Muscle of arm (tissue), 14 donors: ENCODE measurements at places on chromosomes 5 and 9.

DNA sequence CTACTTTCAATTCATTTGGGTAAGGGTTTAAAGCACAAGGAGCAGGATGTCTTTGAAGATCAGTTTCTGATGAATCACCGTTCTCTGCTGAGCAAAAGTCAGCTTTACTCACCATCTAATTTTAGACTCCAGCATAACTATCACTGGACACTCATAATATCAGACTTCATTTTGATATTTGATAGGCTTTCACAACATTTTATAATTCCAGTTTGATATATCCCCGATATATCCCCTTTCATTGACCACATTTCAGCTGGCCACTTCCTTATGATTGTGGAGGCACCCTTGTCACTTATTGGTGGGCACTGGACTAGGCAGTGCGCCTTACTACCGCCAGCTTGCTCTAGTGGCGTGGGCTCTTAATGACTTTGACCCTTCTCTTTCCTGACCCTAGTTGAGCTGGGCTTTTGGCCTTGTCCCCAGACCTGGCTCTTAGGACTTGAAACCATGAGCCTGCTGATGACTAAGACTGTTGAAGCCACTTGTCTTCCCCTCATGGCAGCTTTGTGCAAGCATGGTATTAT, 46.8 kb downstream of the CYSTM1 start:
- DNase-seq: no peak

DNA sequence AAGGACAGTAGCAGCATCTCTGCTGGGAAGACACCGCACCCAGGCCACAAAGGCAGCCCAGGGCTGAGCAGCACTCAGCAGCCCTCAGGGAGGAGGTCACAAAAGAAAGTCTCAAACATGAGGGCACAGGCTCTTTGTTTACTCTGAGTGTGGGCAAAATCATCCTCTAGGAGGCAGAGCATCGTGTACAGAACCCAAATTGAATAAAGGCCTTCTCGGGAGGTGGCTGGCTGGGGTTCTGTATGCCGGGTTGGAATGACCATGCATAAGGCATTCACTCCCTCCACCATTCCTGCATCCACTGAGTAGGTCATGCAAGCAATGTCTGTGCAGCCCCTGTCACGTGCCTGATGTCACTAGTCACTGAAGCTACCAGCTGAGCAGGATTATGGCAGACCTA, 412.8 kb downstream of the SPOCK1 start:
- DNase-seq: no peak

DNA sequence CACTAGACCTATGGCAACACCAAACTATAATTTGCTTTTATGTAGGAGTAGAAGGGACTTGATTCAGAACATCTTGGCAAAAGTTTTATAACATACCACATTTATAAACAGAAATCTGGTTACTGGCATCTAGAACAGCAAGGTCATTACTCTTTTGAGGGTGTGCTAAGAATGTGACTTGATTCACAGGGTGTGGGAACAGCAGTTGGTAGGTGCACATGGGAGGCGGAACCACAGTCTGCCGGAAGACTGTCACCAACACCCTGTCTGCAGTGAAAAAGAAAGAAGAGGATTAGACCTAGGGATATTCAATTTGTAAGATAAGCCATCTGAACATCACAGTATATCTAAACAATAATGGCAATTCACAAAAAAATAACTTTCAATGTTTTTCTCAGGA, 23.0 kb downstream of the ELP1 start:
- no peak for DNase-seq

DNA sequence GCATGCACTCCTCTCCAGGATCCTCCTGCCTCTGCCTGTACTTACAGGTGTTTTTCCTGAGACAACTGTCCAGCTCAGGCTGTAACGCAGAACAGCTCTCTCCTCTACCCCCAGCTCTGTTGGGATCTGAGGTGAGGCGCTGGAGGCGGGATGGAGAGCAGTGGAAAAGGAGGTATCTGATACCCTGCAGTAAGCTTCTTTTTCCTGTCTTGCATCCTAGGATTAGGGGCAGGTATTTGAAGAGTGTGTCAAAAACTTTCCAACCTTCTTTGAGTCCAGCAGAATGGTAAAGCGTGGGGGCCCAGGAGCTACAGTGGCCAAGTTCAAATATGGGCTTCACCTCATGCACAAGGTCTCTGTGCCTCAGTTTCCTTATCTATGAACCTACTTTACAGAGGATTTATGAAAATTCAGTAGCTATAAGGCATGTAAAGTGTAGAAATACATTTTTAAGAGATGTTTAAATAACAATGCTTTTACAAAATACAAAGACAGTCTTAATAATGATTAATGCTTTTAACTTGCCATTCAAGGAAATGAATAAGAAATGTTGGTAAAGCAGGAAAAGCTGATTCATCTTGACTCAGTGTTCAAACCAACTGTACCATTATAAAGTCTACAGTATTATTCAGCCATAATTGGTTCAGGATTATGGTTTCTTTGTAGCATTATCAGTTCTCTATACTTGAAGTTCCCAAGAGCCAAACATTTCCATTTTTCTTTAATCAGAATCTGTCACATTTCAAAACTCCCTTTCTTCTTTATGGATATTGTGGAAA, 26.1 kb downstream of the MAP1B start:
- DNase-seq: no peak

- no peak for DNase-seq
Measured at GRCh38 chr9:68933434-68934328, 80.2 kb downstream of the PRKACG start.

- DNase-seq: no peak
Measured at GRCh38 chr9:112809351-112809848, 58.8 kb downstream of the SNX30 start.

DNA sequence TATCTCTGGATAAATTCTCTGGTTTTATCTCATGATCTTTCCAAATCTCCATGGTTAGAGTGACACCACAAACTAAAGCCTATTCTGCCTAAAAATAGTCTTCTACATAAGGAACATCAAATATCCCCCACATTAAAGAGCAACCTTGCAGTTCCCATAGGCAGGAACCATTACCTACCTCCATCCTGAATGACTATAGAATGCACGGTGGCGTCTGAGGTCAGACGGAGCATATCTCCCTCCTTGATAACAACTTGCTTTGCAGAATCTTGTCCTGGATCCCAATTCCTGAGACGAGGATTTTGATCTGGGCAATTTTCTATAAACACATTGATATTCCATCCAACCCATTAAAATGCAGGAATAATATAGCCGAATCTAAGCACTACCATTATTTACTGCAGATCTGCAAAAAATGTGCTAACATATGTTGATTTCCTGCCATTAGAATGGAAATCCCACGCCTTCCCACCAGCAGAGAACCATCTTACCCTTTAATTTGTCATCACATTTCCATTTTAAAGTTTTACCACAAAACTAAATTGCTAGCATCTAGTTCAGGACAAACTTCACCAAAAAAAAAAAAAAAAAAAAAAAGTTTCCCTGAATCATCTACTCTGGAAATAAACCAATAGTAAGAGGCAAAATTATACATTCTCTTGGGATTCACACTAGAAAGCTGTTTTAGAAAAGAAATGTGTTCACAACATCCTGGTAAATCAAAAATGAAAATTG, 22.1 kb downstream of the CEMIP2 start:
- DNase-seq: no peak

DNA sequence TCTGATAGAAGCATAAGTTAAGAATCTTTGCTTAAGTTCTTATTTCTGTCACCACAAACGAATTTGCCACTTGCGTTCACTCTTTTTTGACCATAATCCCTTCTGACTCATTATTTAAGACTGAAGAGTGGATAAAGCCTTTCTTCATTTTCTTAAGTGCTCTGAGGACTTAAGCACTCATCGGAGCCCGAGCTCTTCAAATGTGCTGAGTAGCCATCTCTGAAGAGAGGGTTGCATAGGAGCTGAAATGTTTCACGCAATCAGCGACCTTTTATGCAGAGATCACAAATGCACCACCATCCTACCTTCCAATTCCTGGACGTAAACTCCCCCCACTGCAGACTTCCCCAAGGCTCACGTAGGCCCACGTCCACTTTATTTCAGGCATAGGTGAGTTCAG, 699.2 kb downstream of the IRX1 start:
- DNase-seq: no peak

GRCh38 chr5:98231089-98231488, 542.4 kb upstream of the RGMB start:
- DNase-seq: no peak

DNA sequence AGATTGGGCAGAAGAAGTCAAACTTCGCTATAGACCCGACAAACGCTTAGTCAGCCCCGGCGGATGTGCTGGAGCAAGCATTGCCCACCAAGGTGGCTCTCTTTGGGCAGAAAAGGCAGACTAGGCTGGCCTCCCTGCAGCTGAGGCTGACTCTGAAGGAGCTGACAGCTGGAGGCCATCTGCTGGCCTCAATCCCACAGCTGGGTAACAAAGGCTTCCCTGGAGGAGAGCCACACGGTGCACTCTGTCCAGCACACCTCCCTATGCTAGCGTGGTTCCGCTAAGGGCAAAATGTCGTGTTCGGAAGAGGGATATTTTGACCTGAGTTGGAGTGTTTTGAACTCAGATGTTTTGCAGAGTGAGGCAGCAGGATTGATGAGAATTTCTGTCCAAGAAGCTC, 103.5 kb upstream of the PTCH1 start:
- no peak for DNase-seq

DNA sequence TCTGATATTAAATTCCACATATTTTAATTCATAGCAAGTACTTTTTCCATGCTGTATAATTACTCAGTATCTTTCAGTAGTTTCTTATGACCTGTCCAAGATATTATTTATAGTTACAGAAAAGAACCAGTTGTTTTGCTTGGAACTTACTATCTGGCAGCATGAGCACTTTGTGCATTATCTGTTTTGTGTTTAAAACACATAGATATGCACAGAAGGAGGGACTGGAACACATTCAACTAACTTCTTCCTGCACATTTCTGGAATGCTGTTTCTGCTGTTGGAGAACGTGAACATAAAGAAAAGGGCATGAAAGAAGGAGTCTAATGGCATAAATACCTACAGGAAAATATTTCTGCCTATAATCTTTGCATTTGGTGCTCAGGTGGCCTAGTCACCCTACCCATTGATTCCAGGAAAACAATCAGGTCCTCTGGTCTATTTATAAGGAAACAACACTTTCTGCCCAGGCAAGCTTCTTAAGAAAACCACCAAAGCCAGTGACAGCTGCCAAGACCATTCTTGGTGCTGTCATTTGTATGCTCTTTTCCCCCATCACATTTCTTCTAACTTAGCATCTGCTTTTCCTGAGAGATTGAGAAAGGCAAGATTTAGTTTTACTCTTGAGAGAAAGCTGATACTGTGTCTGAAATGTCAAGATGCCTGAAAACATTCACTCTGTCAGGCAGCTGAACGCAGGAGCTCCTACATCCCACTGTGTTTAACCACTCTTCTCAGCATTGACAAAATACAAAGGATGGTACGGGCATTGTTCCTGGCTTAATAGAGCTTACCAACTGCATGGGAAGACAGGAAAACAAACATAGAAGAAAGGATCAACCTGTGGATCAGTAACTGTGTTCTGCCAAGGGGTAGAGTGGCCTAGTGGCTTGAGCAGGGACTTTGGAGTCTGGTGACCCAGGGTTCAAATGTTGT, 40.3 kb downstream of the RAB3C start:
- no peak for DNase-seq

DNA sequence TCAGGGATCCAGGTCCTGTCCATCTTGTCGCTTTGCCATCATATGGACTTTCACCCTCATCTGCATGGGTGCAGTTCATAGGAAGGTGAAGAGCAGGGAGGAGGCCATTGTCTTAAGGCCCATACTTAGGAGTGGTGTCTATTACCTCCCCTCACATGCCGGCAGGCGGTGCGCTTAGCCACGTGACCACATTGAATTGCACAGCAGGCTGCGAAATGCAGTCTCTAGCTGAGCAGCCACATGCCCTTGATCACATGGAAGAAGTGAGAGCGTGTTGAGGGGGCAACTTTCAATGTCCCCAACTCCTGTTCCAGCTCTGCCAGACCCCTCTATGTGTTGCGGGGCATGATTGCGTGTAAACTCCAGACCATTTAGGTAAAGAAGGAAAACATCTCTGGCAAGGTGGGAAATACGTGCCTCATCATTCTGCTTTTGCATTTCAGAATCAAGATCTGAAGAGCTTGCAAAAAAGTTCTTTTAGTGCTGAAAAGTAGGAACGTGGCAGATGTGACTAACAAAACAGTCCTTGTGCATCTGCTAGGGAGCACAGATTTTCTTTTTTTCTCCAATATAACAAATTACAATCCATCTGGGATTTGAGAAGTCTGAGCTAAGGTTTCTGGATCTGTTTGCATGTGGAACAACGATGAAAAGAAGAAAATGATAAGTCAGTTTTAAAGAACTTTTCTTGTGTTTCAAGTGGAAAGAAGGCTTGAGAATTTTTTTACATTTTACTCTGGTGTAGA, 34.4 kb downstream of the ROPN1L start:
- no peak for DNase-seq

DNA sequence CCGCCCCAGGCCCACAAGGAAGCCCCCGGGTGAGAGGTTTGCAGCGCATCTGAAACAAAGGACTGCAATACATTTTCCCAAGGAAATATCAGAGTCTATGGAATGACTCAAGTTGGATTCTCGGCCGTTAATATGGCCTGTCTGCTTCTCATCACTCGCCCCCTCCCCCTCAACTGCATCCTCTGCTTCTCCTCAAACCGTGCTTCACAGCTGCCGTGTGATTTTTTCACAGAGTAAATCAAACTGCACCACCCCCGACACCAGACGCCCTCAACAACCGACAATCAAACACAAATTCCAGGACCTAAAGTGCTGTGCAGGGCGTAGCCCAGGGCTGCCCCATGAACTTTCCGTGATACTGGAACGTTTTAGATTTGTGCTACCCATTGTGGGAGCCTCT, 176.9 kb downstream of the ROR2 start:
- DNase-seq: no peak

DNA sequence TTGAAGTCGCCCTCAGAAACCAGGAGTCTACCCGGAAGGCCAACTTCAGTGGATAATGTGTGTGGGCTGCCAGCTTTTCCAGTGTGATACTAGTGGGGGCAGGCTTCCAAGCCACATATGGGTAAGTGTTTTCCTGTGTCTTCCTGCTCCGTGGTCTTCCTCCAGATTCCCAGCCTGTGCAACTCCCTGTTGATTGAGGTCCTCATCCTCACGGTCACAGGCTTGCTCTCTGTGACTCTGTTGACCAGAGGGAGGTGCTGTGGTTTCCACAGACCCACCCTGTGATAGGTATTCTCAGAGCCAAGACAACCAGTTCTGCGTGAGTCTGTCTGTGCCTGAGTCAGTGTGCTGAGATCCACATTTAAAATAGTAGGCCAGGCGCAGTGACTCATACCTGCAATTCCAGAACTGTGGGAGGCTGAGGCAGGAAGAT, 388.0 kb upstream of the IRX2 start:
- DNase-seq: no peak

DNA sequence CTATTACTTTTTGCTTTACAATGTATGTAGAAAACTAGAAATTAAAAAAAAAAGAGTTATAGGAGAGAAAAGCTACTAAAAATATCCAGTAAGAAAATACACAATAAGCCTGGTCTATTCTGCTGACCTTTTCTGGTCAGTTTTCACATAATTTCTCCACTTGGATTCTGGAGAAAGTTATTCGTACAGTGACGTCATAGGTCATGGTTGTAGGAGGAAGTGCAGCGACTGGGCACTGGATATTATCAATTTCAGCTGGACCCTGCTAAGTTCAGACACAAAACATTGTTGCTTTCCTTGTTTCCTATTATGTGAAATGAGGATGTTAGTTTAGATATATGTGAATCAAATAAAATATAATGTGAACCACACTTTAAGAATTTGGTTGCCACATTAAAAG, 201.2 kb downstream of the MTRR start:
- no peak for DNase-seq
